Thoracic aorta (tissue), 2 donors: ENCODE measurements at places on chromosomes 12 and 14.

DNA sequence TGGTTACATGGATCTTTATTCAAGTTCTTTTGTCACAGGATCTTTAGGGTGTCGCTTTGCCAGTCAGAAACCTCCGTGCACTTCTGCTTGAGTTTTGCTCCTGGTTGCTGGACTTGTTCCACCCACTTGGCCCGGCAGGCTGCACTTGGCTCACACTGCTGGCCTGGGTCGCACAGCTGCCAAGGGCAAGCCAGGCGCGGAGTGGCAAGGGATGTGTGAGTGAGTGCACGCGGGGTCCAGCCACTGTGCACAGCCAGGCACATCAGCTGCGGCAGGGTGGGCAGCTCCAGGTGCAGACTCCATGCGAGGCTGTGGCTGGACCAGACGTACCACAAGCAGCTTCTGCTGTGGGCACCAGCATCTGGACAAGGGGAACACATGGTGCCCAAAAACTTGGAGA, 76.6 kb downstream of the DERA start:
- DNase-seq: no peak

DNA sequence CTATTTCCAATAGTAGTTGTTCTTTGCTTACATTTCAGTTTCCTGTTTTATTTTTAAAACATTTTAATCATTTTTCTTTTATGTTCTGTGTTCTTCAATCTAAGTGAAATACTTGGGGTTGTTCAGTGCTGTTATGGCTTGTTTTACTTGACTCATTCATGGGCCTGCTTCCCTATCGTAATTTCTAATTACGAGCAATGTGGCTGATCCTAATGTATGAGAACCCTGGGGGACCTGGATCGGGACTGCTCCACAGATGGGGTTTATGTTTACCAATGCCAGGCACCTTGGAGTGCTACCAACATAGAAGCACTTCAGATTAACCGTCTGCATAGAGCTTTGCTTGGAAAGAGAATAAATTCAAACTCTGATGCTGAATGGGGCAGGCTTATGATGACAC, 29.8 kb downstream of the TECPR2 start:
- no peak for DNase-seq

GRCh38 chr12:15163030-15163976, 57.9 kb downstream of the RERG start:
- DNase-seq: no peak

DNA sequence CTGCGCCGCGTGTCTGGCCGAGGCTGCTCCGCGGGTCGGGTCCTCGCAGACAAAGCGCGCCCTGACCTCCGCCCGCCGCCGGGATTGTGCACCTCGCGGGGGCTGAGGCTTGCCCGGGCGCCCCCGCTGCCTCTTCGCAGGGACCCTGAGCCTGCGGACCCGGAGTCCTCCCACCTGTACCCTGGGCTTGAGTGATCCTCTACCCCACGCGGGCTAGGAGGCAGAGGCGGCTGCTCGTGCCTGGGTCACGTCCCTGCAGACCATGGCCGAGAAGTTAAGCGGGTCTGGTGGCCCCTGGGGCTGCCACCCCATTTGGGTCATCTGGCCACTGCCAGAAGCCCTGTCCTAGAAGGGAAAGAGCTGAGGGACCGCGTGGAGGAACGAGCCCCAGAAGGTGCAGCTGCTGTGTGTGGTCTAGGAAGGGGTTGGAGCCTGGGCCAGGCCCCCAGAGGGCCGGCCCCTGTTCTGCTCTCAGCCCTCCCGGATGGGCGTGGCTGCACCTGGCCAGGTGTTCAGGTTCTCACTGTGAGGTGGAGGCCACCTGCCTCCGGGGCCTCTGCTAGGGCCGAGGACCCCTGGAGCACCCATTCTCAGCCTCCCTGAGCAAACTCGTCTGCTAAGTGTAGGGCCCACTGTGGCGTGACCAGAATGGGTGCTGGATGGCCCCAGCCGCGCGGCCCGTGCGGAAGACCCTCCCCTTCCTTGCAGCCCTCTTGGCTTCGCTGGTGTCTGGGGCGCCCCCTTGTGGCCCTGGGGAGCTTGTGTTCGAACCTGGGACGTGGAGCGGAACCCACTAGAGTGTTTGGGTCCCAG, 49.6 kb downstream of the LRCOL1 start:
- no peak for DNase-seq

GRCh38 chr14:79502751-79503148, 708.6 kb downstream of the DIO2 start:
- DNase-seq: no peak

GRCh38 chr12:104138797-104139152, 765 bp upstream of the NFYB start:
- DNase-seq: no peak

GRCh38 chr12:88393017-88393767, 187.1 kb downstream of the KITLG start:
- no peak for DNase-seq

- no peak for DNase-seq
Measured at GRCh38 chr12:65525491-65526141, 247.1 kb downstream of the MSRB3 start.

DNA sequence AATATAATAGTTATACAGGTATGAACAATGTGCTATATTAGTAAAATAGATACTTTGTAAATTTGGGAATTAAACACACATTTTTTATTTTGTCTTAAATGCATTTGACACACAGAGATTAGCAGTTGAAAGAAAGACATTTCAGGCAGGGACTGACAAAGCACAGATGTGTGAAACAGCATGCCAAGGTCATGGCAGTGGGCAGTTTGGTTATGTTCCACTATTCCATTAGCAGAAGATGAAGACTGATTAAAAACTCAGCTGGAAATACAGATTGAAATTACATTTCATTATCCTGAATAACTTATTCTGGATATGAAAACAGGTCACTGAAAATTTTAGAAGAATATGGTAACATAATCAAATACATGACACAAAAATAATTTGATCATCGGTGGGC, 669.8 kb upstream of the LRFN5 start:
- no peak for DNase-seq

DNA sequence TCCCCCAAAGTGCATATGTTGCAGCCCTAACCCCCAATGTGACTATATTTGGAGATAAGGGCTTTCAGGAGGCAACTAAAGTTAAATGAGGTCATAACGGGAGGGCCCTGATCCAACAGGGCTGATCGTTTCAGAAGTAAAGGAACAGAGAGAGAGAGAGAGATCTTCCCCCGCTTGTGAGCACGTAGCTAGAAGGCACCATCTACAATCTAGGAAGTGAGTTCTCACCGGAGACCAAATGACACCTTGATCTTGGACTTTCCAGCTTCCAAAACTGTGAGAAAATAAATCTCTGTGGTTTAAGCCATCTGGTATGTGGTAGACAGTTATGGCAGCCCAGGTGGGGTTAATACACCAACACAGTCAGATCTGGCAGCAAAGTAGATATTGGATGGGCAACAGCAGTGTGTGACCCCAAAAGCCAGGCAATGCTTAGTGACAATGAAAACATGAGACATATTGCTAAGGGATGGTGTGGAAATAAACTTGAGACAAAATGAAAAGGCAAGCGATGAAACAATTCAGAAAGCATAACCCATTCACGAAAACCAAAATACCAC, 147.2 kb upstream of the GSC start:
- no peak for DNase-seq

GRCh38 chr14:60064491-60065072, 27.1 kb upstream of the PCNX4 start:
- no peak for DNase-seq

DNA sequence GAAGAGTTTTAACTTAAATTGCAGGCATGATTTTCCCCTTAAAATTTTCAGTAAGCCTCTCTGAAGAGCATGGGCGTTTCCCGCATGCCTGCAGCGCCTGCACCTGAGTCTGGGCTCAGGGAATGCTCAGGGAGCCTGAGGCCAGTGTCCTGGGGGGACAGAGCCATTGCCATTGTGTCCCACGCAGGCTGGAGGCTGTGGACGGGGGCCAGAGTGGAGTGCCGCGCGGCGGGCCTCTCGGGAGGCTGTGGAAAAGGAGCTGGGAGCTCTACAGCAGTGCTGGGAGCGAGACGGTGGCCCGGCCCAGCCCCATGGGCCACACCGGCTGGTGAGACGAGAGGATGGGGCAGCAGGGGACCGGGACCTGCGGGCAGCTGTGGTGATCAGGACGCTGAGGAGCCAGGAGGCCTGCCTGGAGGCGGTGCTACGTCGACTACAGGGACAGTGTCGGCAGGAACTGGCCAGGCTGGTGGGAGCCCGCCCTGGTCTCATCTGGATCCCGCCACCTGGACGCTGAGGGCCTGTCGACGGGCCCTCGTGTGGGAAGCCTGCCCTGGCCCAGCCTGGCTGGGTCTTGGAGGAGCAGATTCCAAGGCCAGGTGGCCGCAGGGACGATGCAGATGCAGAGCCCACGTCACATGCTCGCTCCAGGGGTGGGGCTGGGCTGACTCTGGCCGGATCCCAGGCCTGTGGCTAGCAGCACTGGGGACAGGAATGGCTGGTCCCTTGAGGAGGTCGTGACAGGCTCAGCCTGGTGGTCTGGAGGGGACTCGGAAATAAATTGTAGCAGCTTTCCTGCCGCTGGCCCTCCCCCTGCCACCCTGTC, 7.6 kb downstream of the TEDC1 start:
- DNase-seq: no peak

- DNase-seq: no peak
Measured at GRCh38 chr14:77580964-77581505, 35.4 kb downstream of the SPTLC2 start.

DNA sequence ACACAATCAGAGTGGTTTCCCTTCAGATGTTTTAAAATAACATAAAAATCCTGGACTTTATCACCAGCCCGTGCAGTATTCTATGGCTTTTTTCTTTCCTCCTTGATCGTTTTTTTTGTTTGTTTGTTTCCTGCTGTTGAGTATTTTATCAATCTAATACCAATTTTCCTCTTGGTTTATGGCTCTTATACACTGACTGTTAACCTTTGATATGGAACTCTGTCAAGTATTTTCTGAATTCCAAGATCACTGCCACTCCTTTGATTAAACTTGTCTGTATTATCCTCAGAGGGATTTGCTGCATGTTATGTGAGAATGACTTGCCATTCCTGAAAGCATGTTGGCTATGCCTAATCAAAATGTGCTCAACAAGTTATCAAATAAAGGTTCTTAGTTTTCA, 88.4 kb downstream of the PELI2 start:
- no peak for DNase-seq

GRCh38 chr12:94374124-94374523, 85.5 kb downstream of the CEP83 start:
- no peak for DNase-seq

- no peak for DNase-seq
Measured at GRCh38 chr14:75877292-75877691, 104.5 kb downstream of the TGFB3 start.

DNA sequence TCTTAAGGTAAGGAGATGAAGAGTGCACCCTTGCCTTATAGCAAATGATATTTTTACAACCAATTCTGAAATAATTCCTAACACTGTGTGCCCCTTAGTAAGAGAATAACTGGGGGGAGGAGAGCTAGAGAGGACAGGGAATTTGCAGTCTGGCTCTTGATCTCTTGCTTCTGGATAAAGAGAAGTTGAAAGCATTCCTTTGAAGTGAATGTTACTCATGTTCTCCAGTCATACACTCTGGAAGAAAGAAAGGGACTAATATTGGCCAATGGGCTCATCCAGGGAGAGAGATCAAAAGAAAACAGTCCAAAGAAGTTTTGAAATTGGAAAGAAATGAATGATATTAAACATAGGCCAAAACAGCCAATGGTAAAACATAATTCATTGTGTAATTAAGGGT, 25.3 kb downstream of the C12orf75 start:
- no peak for DNase-seq

- DNase-seq: no peak
Measured at GRCh38 chr14:63032076-63032475, 13.2 kb downstream of the KCNH5 start.

- no peak for DNase-seq
Measured at GRCh38 chr12:122884860-122885259, 11.1 kb downstream of the VPS37B start.

GRCh38 chr14:91413547-91414474, 3.8 kb downstream of the CCDC88C start:
- no peak for DNase-seq

DNA sequence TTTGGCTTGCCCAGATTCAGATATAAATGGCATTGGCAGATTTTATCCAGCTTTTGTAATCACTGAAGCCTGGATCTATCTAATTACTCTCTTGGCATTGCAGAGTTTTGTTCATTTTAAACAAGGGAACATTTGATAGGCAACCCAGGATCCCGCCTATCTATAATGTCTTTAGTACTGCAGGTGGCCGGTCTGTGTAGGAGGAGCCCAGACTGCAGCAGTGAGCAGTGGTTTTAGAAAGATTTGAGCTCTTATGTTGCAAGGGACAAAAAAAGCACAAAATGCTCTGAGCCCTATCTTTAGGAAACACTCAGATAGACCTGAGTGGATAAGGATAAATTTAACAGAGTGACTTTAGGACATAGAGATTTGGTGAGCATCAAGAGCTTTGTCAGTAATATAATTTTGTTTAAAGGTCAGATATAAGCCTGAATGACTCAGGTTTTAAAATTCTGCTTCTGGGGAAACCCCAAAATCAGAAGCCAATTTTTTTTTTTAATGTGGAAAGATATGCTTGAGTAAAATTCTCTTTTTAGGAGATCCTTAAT, 165.5 kb downstream of the SLC5A8 start:
- no peak for DNase-seq
